Muscle of arm (tissue), 14 donors: ENCODE measurements at places on chromosomes 11 and 22. TPM values are rescaled to one million over a fixed set of nuclear protein-coding genes. Genes with fewer than 3 reads are reported as not detected.

DNA sequence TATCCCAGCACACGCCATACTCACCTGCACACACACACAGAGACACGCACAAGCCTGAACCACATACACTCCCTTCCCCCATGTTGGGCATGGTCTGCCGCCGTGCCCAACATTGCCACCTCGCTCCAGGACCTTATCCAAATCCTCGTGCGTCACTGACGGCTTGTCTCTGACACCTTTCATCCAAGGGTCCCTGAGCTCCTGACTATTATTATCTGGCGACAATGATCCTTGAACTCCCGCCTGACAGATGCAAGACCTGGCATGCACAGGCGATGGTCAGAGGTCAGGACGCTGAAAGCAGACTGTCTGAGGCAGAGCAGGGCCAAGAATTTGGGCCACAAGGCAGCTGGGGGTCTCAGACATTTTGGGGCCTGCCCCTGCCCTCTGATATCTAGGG lies 4.2 kb downstream of the MB start:
- no peak for DNase-seq

GRCh38 chr11:78208257-78209165 lies 19.8 kb downstream of the USP35 start:
- no peak for DNase-seq

DNA sequence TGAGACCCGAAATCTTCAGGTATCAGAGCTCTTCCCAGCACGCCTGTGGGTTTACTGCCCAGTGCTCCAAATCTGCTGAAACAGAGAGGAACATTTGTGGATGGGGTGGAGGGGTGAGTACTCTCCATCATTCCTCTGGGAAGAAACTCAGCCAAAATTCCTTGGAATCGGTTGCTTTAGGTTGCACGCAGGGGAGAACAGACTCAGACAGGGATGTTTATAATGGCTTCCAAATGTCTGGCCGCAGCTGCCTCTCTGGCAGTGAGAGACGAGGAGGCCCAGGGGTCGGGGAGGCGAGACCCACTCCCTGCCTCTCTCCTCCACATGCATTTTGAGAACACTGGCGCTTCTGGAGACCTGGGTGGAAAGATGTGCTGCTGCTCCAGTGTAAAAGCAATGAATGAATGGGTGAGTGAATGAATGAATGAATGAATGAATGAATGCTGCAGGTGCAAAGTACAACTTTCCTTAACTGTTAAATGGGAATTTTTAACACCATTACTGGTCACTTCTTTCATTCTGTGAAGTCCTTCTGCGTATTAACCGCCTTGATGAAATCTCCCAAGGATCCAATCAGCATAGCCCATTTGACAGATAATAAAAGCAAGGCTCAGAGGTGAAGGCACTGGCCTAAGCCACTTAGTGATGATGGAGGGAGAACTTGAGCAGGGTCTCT lies 437.4 kb downstream of the MIAT start:
- peak; percentile 93 for DNase-seq

DNA sequence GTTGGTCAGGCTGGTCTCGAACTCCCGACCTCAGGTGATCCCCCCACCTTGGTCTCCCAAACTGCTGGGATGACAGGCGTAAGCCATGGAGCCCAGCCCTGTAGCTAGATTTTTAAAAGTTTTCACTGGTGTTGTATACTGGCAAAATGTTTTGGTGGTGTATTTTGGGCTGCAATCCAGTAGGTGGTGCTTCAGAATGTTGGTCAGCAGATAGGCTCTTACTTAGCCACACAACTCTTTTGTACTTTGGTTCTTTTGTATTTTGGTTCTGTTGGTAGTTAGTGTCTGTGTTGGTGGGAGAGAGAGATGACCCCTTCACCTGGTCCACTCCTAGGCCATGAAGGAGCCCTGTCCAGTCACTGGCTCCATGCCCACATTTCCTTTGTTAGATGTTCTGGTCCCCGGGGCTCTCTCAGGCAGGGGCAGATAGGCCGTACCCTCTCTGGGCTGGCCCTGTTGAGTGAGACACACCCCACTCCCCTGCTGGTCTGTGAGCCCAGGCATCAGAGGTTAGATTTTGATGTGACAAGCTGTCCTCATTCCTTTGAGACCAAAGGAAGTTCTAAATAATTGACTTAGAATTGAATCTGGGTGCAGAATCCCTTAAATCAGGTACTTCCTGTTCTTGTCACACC lies 123.8 kb downstream of the DDX10 start:
- no peak for DNase-seq

- no peak for DNase-seq
Observed at GRCh38 chr11:5696210-5696609, 6.6 kb downstream of the TRIM22 start.

The OR4C12 gene
- polyA plus RNA-seq: not detected

The EXPH5 gene
- polyA plus RNA-seq: 1.9 TPM

The TSGA10IP gene
- polyA plus RNA-seq: not detected

The IGF2 gene
- 3,204 TPM for polyA plus RNA-seq
